ENCODE measurements at places on chromosomes 5 and 9. TPM values are rescaled to one million over a fixed set of nuclear protein-coding genes. Genes with fewer than 3 reads are reported as not detected.

ARHGEF37 gene
- total RNA-seq: 29.1 TPM

GRCh38 chr5:60026161-60026560 lies 132.6 kb upstream of the PDE4D start:
- DNase-seq: no peak

GRCh38 chr5:152083231-152083630 lies 158.6 kb upstream of the GLRA1 start:
- DNase-seq: peak; percentile 3

DNA sequence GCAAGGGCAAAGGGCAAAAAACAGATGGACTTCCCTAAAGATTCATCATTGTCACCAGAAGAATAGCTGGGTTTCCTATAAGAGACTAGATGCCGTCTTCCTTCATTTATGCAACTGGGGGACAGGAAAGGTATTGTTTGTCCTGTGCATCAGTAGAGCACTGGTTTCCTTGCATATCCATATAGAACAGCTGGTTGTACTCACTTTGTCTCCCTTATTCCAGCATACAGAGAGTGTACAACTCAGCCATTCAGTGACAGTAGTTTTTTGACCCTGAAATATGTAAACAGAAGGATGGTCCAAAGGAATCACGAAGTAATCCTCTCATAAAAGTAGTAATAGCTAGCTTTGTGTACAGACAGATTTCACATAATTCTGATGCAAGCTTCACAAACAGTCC lies 22.5 kb upstream of the MAST4 start:
- no peak for DNase-seq
